ENCODE measurements at places on chromosomes 5 and 9.

GRCh38 chr5:61981886-61982285 is 324.1 kb upstream of the KIF2A start:
- DNase-seq = no peak

DNA sequence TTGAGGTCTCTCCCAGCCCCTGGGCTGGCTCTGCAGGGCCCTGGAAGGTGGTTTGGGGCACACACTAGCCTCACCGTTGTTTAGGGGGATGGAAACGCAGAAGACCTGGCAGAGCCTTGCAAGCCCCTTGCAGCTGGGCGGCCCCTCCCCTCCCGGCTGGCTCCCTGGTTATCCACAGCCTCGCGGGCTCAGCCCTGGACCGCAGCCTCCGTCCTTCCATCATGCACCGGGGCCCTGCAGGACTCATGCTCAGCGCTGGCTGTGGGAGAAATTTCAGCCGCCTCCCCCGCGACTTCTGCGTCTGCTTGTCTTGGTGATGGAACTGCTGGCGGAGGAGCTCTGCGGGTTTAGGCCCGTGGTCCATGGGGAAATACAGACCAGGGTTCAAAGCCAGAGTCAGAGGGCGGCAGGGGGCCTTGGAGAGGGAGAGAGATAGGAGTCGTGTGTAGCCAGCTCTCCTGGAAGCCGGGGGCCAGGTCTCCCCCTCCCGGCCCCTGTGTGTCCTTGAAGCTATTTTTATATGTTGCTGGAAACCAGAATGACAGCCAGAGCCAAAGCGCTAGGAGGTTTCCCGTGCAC is 75.8 kb upstream of the IER5L start:
- DNase-seq = peak; percentile 25

GRCh38 chr9:128109050-128109709 is 18.3 kb downstream of the PTGES2 start:
- no peak for DNase-seq

GRCh38 chr9:110126986-110127864 is 80.7 kb downstream of the C9orf152 start:
- peak; percentile 85 for DNase-seq

- DNase-seq = peak; percentile 94
Measured at GRCh38 chr5:32600054-32600622, 14.8 kb downstream of the SUB1 start.

GRCh38 chr9:73684601-73685000 is 532.9 kb downstream of the ANXA1 start:
- DNase-seq = no peak

DNA sequence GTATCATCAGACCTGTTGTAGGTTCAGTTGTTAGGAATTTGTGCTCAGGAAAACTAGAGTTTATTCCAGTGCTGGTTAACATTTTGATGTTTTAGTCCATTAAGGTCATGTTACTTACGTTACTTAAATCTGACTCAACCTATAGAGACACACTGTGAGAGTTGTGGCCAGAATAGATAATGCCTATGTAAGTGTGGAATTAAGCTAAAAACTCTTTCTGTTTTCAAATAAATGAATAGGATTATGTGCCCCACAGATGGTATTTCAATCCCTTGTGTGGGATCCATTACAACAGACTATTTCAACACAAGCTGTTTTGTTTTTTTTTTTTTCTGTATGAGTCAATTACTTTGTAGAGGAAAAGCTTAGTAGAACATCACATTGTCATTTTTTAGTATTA is 68.1 kb downstream of the MEGF10 start:
- peak; percentile 47 for DNase-seq

DNA sequence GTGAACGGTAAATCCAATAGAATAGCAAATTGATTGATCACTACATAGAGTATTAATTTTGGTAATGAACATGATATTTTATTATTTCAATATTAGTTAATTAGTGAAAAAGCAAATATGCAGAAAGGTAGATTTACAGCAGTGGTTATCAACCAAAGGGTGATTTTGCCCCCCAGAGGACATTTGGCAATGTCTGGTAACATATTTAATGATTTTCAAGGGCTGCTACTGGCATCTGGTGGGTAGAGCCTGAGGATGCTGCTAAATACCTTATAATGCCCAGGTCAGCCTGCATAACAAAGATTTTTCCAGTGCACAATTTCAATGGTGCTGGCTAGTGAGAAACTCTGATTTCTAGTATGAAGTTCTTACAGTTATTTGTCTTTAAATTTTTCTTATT is 1313.7 kb downstream of the PTPRD start:
- DNase-seq = no peak

DNA sequence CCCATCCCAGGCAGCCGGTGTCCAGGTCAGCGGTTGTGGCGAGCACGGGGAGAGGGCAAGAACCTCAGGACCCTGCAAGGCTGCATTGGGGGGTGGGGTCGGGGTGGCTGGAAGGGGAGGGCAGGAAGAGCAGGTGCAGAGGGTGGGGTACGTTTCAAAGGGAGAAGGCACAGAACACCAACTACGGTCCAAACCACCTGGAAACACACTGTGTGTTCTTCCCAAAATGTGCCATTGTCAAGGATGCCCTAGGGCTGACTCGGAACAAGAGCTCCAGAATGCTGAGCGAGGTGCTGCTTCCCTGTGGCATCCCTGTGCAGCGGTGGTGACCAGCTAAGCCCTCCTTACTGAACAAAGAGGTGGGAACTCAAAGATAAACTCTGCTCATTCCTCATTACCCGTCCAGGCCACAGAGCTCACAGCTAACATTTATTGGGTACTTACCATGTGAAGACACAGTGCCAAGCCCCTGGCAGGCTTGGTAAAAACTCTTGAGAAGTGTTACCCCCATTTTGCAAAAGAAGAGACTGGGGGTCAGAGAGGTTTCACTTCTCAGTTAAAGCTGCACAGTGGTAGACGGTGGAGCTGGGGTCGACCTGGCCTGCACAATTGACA is 153.8 kb downstream of the COL23A1 start:
- no peak for DNase-seq
